ENCODE measurements at places on chromosomes 5 and 9. TPM values are rescaled to one million over a fixed set of nuclear protein-coding genes. Genes with fewer than 3 reads are reported as not detected.

ENTPD2 gene
- total RNA-seq = not detected

GRCh38 chr9:36738318-36738976, 165.8 kb downstream of the MELK start:
- H3K27me3 ChIP-seq = peaks cover 13% of the 10 kb centered on the region
- no peaks in the 10 kb centered on the region for H3K36me3 ChIP-seq
- DNase-seq = no peak
- no peaks in the 10 kb centered on the region for H3K4me1 ChIP-seq
- H3K27ac ChIP-seq = no peak overlapping the region

- no peak overlapping the region for H3K4me3 ChIP-seq
- no peaks in the 10 kb centered on the region for H3K27me3 ChIP-seq
- DNase-seq = no peak
- H3K27ac ChIP-seq = no peak overlapping the region
Measured at GRCh38 chr9:2319421-2319820, 302.2 kb upstream of the VLDLR start.

DNA sequence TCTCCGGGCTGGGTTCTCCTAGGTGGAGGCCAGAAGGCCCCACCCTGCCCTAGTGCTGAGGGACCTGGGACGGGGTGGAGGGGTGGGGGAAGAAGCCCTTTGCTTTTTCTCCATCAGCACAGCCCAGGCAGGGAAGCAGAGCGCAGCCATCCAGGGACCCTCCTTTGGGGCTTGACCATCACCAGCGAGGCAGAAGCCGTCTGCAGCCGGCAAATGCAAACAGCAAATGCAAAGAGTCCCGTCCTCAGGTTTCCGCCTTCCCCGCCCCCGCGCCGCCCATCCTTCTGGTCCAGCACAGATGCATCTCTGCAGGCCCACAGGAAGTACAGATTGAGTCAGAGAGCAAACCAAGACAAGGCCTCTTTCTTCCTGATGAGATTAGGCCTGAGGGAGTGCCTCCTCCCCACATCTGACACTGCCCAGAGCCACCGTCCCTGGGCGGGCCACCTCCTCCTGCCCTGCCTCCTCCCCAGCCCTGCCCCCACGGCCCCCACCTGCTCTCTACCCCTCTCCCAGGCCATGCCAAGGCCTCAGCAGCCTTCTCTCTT, 23.4 kb downstream of the CORO2A start:
- no peak overlapping the region for H3K4me3 ChIP-seq
- peak; percentile 25 for DNase-seq
- H3K4me1 ChIP-seq = peaks cover 42% of the 10 kb centered on the region
- H3K27ac ChIP-seq = peak overlapping the region; percentile 51
- H3K36me3 ChIP-seq = no peaks in the 10 kb centered on the region
- H3K27me3 ChIP-seq = no peaks in the 10 kb centered on the region
